RWPE1 (cell line): ENCODE measurements at places on chromosomes 12 and 14.

DNA sequence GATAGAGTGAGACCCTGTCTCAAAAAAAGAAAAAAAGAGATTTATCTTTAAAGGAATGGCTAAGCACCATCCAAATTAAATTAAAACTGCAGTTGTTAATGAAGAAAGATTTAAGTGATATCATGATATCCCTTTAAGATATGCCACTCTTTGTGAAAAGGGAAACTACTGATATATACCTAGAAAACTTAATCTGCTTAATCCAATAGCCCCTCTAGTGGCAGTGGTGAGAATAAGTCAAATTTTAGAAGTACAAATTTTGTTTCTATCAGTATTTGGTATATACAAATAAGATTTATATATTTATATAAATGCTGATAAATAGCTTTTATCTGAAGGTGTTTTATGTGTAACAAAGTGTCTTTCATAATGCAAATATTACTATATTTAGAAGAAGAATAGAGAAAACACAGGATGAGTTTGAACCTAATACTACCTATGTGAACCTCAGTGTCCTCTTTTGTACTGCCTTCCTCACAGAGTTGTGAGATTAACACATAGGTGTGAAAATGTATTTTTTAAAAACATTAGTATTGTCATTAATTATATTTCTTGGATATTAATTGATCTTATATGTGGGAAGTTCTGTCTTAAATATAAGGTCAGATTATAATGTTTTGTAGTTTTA is 51.4 kb upstream of the GARIN2 start:
- DNase-seq: peak; percentile 18

- no peak for DNase-seq
Observed at GRCh38 chr14:89681086-89682018, 264.3 kb upstream of the FOXN3 start.

DNA sequence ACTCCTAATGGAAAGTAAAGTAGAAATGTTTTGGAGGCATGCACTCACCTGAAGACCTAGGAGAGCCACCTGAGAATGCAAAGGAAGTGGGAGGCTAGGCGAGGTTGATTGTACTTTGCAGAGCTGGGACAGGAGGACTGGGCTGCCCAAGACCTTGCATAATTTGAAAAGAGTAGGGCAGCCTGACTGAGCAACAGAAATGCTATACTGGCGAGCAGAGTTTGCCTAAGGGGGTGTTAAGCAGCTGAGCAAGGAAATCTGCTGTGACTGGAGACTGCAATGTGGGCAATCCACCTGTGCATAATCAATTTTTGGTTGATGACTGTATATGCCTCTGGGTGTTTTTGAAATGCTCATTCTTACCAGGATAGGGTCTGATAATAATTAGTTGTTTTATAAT is 834.1 kb downstream of the TRHDE start:
- DNase-seq: no peak

DNA sequence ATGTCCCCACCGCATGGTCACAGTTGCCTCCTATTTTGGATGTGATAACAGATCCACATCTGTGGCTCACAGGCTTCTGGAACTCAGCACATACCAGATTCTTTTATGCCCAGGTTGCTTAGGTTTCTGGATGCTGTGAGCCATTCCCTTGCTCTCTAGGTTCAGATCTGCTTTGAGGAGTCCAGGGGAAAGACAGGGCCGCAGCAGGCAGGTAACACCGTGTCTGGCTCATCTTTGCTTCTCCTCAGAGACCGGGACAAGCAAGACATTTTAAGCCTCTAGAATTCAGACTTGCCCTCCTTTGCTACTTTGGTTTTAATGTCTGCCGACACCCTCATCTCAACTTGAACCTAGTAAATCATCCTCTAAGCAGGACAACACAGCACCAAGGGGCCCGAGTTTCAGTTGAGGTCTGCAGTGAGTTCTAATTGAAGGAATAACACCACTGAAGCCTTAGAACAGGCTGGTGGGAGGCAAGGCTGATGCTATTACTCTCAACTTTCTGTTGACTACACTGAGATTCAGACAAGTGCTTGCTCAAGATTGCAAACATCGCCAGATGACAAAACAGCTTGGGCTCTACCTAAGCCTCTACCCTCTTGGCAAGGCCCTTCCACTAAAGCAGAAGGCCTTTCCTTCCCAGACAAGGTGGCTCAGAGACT is 55.3 kb downstream of the MDM2 start:
- DNase-seq: no peak

GRCh38 chr14:93648440-93649168 is 139.7 kb downstream of the PRIMA1 start:
- peak; percentile 34 for DNase-seq

DNA sequence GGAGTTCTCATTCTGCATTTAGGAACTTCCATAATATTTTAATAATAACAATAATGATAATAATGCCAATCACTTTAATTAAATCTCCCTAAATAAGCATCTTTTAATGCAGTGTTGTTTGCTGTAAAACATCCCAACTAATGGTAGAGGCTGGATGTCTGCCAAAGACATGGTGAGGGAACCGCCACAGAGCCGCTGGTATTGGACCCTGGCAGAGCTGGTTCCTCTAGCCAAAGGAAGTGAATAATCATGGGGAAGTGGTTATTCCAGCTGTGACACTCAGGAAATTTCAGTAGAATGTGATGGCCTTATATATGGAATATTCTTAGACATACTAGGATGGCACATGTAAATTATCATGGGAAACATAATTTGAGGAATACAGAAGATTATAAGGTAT is 483.3 kb downstream of the ZFP36L1 start:
- DNase-seq: no peak

- DNase-seq: no peak
Observed at GRCh38 chr14:92863286-92864080, 59.5 kb upstream of the CHGA start.

GRCh38 chr12:39617887-39618286 is 1.7 kb downstream of the ABCD2 start:
- DNase-seq: no peak

- DNase-seq: peak; percentile 32
Observed at GRCh38 chr12:102120886-102121285, 903 bp downstream of the PARPBP start.

DNA sequence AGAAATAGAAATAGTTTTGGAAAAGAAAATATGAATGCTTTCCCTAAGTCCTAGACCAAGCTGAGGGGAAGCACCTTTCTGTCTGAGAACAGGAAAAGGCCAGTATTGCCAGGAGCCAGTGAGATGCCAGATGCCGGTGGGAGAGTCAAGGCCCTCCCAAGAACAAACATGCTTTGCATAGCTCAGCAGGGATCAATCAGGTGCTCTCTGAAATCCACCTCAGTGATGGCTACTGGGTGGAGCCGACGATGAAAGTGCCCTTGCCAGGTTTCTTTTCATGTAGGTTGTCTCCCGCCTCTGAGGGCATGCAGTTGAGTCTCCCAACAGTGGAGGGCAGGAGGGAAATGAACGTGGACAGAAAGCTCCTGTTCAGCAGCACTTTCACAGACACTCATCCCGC is 28.3 kb downstream of the DEGS2 start:
- no peak for DNase-seq

DNA sequence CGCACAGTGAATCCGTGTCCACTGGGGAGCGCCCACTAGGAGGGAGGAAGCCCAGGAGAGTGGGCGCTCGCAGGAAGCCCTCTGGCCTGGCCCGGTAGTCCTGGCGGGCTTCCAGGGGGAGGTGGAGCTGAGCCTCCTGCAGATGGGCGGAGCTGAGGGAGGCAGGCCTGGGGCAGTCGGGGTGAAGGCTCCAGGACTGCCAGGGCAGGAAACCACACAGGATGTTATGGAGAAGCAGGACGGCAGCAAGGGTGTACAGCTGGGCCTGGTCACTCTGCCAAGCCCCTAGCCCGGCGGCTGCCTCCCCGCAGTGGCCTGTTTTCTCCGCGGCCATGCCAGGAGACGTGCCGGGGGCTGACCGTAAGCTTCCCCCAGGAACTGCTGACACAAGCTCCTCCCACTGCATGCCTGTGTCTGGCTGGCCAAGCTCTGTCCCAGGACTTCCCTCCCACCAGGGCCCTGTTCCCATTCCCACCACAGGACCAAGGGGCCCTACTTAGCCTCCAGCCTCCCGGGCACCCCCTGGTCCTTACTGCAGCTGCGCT is 143.4 kb upstream of the C14orf180 start:
- no peak for DNase-seq

DNA sequence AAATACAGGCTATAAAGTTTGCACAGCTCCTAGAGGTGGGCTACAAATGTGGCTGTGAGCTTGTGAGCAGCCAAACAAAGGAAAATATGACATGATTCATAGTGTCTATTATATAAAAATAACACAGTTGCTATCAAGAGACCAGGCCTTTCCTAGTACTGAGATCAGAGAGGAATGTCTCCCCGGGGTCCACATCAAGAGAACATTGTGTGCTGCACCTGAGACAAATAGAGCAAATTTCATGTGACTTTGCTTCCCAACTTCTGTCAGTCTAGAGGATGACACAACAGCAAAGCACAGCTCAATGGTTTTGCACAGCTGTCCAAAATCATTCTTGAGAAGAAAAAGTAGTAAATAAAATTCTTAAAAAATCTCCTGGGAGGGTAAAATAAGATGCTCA is 297.5 kb upstream of the PRKD1 start:
- no peak for DNase-seq

DNA sequence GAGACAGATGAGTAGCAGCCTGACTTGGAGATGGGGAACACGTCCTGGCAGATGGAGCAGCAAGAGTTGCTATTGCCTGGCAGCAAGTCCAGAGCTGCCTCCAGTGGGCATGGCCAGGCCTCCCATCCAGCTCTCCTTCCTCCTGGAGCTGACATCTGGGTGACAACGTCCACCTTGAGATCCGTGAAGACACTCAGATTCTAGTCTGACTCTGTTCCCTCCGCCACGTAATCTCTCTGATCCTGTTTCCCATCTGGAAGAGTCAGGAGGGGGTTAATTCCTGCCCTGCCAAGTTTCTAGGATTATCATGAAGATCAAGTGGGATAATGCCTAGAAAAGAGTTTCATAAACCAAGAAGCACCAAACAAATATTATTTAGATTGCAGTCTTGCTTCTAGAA is 65.3 kb upstream of the FAM181A start:
- no peak for DNase-seq

GRCh38 chr12:129615001-129615400 is 288.8 kb downstream of the TMEM132D start:
- no peak for DNase-seq

DNA sequence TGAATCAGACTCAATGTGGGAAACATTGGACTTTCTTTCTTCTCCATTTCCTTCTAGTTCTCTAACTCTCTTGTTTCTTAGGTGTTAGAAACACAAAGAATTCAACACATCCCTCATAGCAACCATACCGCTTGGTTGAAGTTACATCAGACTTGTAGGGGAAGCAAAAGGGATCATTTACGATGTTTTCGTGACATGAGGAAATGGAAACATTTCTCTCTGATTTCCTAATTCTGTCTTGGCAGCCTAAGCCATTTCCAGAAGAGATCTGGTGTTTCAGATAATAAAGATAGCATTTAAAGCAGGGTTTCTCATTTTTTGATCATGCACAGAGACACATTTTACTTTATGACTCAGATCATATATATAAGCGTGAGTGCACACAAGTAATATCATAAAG is 202.0 kb downstream of the TMEM132C start:
- DNase-seq: no peak

DNA sequence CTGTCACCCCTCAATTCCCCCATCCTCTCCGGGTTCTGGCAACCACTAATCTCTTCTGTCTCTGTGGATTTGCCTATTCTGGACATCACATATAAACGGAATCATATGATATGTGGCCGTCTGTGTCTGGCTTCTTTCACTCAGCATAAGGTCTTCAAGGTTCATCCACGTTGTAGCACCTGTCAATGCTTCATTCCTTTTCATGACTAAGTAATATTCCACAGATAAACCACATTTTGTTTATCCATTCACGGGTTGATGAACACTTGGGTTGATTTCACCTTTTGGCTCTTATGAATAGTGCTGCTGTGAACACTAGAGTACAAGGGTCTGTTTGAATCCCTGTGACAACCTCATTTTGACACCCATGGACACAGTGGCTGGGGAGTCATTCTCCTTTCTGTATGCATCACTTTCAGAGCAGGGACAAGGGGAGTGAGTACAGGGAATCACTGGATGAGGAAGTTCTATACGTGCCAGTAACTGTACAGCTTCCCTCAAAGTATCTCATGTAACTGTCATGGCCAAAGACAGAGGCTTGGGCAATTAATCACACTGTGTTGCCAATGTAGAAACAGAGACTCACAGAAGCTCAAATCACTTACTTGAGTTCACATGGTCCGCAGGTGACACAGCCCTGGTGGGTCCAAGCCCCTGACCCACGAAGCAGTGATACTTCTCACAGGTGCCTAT is 10.9 kb upstream of the TESC start:
- DNase-seq: no peak

- no peak for DNase-seq
Observed at GRCh38 chr12:66302827-66303169, 505 bp downstream of the HELB start.

GRCh38 chr14:46198676-46199075 is 452.9 kb downstream of the RPL10L start:
- DNase-seq: no peak

- no peak for DNase-seq
Observed at GRCh38 chr12:12408265-12408690, 51.4 kb downstream of the BORCS5 start.

DNA sequence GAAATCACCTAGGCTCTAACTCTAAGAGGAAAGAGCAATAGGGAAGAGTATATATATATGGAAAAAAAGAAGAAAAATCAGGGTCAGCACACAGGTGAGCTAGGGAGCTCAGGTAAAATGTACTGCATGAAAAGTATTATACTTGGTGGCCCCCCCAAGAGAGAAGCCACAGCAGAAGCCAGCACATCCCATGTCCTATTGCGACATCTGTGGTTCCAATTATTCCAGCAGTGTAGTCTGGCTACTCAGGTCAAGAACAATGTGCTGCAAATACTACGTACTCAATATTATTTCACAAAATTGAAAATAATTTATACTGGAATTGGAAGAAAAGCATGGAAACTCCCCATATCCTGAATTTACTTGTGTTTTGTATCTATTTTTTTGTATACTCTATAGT is 85.5 kb downstream of the CEP83 start:
- DNase-seq: no peak

DNA sequence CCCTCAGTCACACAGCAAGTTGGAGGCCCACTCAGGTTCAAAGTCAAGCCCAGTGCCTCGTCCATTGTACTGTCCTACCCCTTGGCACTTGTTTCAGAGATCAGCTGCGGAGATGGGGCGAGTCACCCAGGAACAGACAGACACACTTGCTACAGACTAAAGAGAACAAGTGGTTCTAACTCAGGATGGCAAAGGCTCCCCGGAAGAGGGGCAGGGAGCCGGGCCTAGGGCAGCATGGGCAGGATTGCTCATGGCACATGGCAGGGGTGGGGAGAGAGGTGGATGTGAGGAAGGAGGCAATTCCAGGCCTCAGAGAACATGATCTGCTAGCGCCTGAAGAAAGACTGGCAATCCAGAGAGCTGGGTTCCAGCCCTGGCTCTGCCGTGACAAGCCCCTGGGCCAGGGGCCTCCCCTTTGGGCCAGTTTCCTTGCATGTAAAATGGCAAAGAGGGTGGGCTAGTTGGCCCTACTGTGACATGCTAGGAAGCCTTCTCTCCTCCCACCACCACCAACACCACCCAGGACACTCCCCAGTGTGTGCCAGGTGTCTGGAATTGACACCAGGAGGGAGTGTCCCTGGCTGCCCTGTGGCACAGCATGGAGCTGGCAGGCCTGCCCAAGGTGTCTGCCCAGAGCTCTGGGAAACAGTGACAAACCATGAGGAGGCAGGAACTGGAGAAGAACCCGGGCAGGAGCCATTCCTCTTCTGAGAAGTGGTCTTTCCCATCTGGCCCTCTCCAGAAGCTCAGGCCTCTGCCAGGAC is 24.0 kb upstream of the IRF2BPL start:
- no peak for DNase-seq

- DNase-seq: no peak
Observed at GRCh38 chr12:7005311-7005710, 13.0 kb downstream of the LPCAT3 start.
